ENCODE measurements at places on chromosomes 7 and 10.

DNA sequence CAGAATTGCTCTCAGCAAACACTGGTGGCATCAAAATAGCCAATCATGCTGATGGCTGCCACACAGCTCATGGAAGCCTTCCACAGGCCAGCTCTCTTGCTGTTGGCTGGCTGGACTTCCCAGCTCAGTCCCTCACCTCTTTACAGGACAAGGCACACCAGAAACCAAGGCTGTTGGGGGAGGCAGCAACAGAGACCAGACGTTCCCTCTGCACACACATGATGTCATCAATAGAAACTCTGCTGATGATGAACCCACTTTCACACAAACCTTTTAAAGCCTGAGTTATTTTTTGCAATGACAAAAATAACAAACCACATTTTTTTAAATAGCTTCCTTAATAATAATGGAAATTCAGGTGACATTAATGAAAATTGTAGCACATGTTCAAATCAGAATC, 300.9 kb upstream of the C7orf33 start:
- H3K4me1 ChIP-seq: no peaks in the 10 kb centered on the region
- H3K27me3 ChIP-seq: no peaks in the 10 kb centered on the region
- no peak overlapping the region for H3K4me3 ChIP-seq

DNA sequence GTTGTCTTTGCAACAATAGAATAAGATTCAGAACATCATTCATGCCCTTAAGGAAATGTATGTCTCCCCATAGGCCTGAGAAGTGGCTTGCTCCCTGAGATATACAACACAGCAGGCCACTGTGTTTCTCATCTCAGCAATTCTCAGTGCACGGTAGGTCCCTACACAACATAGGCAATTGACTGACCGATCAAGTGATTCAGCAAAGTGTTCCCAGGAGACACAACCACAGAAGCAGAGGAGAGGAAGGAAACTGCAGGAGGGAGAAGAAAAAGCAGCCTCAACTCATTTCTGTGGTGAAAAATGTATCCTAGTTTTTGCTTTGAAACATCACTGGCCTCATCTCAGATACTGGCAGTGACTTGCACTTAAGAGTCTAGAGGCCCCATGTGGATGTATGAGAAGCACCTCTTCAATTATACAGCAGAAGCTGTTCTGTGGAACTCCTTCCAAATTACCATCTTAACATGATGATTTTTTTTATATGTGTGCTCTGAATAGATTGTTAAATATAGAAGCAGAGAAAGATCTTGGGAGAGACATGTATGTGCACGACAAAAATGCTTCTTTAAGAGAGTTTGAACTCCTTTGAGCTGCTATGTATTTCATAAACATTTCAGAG, 306.8 kb downstream of the XPNPEP1 start:
- H3K4me1 ChIP-seq: no peaks in the 10 kb centered on the region
- no peak overlapping the region for H3K27ac ChIP-seq
- no peaks in the 10 kb centered on the region for H3K36me3 ChIP-seq
- H3K27me3 ChIP-seq: no peaks in the 10 kb centered on the region
- H3K4me3 ChIP-seq: no peak overlapping the region

- H3K4me1 ChIP-seq: peaks cover 3% of the 10 kb centered on the region
- H3K36me3 ChIP-seq: no peaks in the 10 kb centered on the region
- H3K4me3 ChIP-seq: no peak overlapping the region
- no peak overlapping the region for H3K27ac ChIP-seq
- no peaks in the 10 kb centered on the region for H3K27me3 ChIP-seq
These were observed 21.0 kb upstream of the C10orf71 start for GRCh38 chr10:49277973-49278372.

DNA sequence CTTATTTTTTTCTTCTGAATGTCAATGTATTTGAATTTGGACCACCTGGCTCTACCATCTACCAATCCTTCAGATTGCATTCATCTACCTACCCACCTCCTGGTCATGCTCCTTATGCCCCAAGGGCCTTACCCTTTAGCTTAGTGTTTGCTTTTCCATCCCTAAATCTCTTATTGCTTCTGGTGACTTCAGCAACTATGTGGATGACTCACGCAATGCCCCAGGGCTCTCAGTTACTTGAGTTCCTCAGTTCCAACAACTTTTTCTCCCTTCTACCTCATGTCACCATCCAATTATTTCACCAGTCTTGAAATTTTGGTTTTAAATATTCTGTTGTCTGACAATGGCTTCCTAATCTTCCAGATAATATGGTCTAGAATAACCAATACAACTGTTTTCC, 118.9 kb downstream of the CFAP58 start:
- H3K27me3 ChIP-seq: no peaks in the 10 kb centered on the region
- no peaks in the 10 kb centered on the region for H3K36me3 ChIP-seq
- H3K4me1 ChIP-seq: peaks cover 7% of the 10 kb centered on the region
- H3K27ac ChIP-seq: no peak overlapping the region

- peak overlapping the region; percentile 53 for H3K4me3 ChIP-seq
- no peaks in the 10 kb centered on the region for H3K36me3 ChIP-seq
- DNase-seq: no peak
- no peaks in the 10 kb centered on the region for H3K27me3 ChIP-seq
These were observed 25.0 kb downstream of the RTKN2 start for GRCh38 chr10:62243647-62243997.

- no peak within 1 kb of the TSS for H3K27ac ChIP-seq
- DNase-seq: no peak
- H3K4me1 ChIP-seq: no peaks in the 10 kb centered on the region
- no peaks in the 10 kb centered on the region for H3K36me3 ChIP-seq
- H3K4me3 ChIP-seq: no peak within 1 kb of the TSS
These were observed at the start of gene AGR3 for GRCh38 chr7:16881844-16882243. TSS of gene AGR3 (minus strand) at chr7:16881983. CDS start at chr7:16878618, 3,365 bp downstream.

- no peaks in the 10 kb centered on the region for H3K27me3 ChIP-seq
- no peak overlapping the region for H3K4me3 ChIP-seq
- no peaks in the 10 kb centered on the region for H3K36me3 ChIP-seq
These were observed 708.9 kb downstream of the POM121L12 start for GRCh38 chr7:53744403-53744760.

GRCh38 chr10:75187961-75188426, 22.6 kb upstream of the VDAC2 start:
- peak; percentile 70 for DNase-seq
- H3K27ac ChIP-seq: no peak overlapping the region
- H3K4me3 ChIP-seq: no peak overlapping the region

DNA sequence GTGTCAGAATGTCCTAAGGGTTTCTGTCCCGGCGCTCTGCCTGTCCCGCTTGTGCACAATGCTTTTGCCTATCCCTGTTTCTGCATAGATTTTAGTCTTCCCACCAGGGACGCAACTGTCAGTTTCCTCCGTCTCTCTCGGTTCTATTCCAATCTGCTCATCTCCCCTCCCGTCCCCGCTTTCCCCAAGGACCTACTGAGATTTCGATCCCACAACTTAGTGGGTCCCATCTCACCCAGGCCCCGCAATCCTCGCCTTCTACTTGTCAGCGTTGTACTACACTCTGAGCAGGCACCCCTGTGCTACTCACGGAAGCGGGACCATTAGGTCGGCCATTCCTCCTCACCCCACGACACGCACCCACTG, 519 bp upstream of the ZNF655 start:
- H3K27ac ChIP-seq: peak overlapping the region; percentile 86
- DNase-seq: no peak
- H3K27me3 ChIP-seq: no peaks in the 10 kb centered on the region
- peak overlapping the region; percentile 93 for H3K4me3 ChIP-seq
- H3K4me1 ChIP-seq: peaks cover 19% of the 10 kb centered on the region

- no peaks in the 10 kb centered on the region for H3K36me3 ChIP-seq
- no peak for DNase-seq
- H3K4me3 ChIP-seq: no peak overlapping the region
- peaks cover 20% of the 10 kb centered on the region for H3K27me3 ChIP-seq
- H3K27ac ChIP-seq: no peak overlapping the region
These were observed 215.3 kb upstream of the ZNF32 start for GRCh38 chr10:43863859-43864591.

- DNase-seq: no peak
- peaks cover 38% of the 10 kb centered on the region for H3K36me3 ChIP-seq
- H3K4me1 ChIP-seq: no peaks in the 10 kb centered on the region
- no peak overlapping the region for H3K4me3 ChIP-seq
These were observed 21.2 kb downstream of the PRXL2A start for GRCh38 chr10:80429521-80429973.

DNA sequence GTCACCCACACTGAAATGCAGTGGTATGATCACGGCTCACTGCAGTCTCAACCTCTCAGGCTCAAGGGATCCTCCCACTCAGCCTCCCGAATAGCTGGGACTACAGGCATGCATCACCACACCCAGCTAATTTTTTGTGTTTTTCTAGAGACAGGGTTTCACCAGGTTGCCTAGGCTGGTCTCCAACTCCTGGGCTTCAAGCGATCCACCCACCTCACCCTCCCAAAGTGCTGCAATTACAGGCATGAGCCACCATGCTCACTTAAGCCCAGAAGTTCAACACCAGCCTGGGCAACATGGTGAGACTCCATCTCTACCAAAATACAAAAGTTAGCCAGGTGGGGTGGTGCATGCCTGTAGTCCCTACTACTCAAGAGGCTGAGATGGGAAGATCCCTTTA, 33.5 kb downstream of the GDI2 start:
- no peak overlapping the region for H3K27ac ChIP-seq
- no peaks in the 10 kb centered on the region for H3K27me3 ChIP-seq
- H3K4me3 ChIP-seq: no peak overlapping the region
- DNase-seq: no peak
- H3K4me1 ChIP-seq: no peaks in the 10 kb centered on the region
- H3K36me3 ChIP-seq: peaks cover 23% of the 10 kb centered on the region

DNA sequence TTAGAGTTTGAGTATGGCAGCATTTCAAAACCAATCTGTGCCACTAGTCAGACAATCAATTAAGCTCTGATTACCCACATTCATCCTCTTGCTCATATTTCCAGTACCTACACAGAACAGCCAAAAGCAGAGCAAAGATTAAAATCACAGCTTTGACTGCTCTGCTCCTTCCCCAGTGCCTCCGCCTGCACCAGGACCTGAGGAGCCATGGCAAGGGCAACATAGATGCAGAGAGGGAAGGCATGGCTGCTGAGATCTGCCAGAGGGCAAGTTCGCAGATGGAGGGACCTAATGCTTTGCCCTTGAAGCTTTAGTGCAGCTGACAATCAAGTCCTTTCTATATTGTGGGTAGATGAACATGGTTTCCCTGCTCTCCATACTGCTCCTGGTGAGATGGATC, 148.1 kb downstream of the HTR7 start:
- no peaks in the 10 kb centered on the region for H3K4me1 ChIP-seq
- no peak overlapping the region for H3K4me3 ChIP-seq
- DNase-seq: no peak
- no peak overlapping the region for H3K27ac ChIP-seq
- no peaks in the 10 kb centered on the region for H3K36me3 ChIP-seq

DNA sequence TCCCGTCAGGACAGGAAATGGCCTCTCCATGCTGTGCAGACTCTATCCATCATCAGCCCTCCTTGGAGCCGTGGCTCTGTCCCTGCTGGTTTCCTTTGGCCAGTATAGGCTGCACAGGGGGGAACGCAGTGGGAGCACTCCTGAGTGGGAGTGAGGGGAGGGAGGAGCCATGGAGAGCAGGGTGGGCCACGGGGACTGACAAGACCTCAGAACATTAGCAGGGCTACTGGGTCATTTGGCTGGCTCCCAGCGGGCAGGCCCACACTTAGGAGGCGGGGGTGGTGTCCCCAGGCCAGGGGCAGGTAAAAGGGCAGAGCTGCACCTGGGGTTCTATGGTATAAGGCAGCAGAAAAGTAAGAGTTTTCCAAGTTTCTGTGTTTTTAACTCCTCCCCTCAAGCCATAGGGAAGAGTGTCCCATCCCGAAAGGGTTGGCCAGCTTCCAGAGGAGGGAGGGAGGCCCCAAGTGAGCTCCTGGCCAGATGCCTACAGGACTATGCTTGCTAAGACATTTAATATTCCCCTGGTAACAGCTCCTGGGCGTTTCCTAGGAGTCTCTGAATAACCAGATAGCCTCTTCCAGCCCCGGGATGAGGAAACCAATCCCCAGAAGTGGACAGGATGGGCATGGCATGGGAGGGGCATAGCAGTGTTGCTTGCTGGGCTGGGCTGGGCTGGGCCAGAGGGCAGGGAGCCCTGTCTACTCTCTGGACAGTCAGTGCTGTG, 5.5 kb upstream of the OPN4 start:
- H3K4me1 ChIP-seq: no peaks in the 10 kb centered on the region
- no peak overlapping the region for H3K27ac ChIP-seq
- no peaks in the 10 kb centered on the region for H3K27me3 ChIP-seq
- no peaks in the 10 kb centered on the region for H3K36me3 ChIP-seq
- DNase-seq: no peak
- no peak overlapping the region for H3K4me3 ChIP-seq

DNA sequence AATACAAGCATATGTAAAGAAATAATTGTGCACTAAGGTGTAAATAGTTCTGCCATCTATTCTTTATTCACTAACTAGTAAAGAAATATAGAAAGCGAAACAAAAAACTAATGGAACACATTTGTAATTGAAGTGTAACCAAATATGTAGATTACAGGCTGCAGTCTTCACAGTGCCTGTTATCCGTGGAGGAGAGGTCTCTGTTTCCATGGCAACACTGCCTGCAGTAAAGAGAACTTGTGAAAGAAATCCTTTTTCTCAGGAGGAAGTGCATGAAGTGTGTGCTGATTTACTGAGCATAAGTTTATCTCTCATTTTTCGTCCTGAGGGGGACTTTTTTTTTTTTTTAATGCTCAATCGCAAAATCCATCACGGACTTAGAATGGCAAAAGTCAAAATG, 102.5 kb downstream of the APBB1IP start:
- H3K27me3 ChIP-seq: no peaks in the 10 kb centered on the region
- H3K4me1 ChIP-seq: no peaks in the 10 kb centered on the region
- H3K27ac ChIP-seq: no peak overlapping the region
- DNase-seq: peak; percentile 78

DNA sequence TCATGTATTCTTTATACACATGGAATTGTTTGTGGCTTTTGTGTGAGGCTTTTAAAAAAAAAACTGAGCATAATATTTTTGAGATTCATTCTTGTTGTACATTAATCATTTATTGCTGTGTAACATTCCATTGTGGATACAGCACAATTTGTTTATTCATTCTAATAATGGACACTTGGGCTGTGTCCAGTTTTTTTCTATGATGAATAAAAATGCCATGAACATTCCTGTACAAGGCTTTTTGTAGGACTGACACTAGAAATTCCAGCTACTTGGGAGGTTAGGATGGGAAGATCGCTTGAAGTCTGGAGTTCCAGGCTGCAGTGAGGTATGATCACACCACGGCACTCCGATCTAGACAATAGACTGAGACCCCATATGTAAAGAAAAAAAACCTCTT, 254.3 kb upstream of the CACNA2D1 start:
- no peak overlapping the region for H3K4me3 ChIP-seq
- H3K4me1 ChIP-seq: no peaks in the 10 kb centered on the region
- no peaks in the 10 kb centered on the region for H3K27me3 ChIP-seq
- no peak overlapping the region for H3K27ac ChIP-seq

DNA sequence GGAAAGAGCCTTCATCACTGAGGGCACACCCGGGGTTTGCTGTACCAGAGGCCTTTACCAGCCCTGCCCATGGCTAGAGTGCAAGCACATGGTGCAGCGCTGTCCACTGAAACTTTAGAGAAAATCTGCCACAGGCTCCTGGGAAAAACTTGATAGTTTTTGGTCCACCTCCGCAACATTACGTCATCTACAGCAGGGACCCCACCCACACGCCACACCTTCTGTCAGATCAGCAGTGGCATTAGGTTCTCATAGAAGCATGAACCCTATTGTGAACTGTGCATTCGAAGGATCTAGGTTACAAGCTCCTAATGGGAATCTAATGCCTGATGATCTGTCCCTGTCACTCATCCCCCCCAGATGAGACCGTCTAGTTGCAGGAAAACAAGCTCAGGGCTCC, 2.5 kb upstream of the ODAD2 start:
- no peaks in the 10 kb centered on the region for H3K27me3 ChIP-seq
- H3K27ac ChIP-seq: no peak overlapping the region
- H3K4me3 ChIP-seq: no peak overlapping the region
- H3K4me1 ChIP-seq: peaks cover 8% of the 10 kb centered on the region
